Effector memory CD4-positive, alpha-beta T cell (primary cell): ENCODE measurements at places on chromosomes 16 and 17.

GRCh38 chr16:11151885-11152629 lies 103.9 kb downstream of the SOCS1 start:
- DNase-seq = no peak

DNA sequence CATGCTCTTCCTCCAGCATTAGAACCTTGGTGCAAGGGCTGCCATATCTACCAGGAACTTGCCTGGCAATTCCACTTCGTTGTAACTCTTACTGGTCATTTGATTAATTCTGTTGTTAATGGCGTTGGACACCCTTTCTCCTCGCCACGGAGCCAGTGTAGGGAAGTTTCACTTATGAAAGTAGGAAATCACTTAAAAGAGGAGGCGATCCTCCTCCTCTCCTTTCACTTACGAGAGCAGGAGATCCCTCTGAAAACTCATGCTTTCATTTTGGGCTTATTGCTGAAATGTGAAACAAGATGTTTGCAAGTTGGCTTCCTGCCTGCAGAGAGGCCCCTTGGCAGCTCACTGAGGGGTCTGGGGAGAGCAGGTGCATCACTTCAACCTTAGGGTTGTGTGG lies 226.0 kb downstream of the SNX29 start:
- no peak for DNase-seq

DNA sequence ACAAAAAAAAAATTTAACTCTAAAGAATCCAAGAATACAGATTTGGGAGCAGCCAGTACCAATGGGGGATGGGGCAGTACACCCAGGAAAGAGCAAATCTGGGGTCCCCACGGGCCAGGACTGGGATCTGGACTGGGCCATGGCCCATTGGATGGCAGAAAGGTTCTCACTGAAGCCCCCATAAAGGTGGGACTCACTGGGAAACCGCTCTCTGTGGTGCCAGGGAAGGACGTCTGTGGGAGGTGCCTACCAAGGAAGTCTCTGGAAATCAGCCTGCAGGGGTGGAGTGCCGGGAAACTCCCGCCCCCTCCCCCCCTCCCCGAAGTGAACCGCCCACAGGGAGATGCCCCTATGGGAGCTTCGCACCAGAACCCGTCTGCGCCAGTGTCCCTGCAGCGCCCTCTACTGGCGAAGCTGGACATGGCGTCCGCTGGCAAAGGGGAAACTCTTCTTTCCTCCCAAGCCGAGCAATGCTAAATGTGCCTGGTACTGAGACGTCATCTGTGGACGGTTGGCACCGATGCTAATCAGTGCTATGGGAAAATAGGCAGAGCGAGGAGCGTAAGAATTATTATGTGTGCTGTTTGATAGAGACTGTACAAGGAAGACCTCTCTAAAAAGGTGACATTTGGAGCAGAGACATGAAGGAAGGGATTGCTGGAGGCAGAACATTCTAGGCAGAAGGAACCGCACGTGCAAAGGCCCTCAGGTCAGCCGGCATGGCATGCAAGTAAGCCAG lies 671.1 kb downstream of the WWOX start:
- DNase-seq = peak; percentile 73

DNA sequence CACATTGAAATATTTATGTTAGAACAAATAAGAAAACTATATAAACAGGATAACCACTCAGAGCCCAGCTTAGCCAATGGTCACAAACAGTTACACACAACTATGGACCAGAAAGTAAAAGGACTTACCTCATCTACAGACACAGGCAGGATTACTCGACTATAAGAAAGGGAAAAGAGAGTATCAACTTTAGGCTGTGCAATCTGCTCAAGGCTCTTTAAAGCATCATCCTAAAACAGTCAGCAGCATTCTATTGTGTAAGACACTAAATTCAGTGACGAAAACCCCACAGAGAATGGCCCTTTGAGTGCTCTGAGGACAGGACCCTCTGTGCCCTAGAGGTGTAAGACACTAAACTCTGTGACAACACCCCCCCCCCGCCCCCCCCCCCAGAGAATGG lies 4.2 kb downstream of the PITPNA start:
- no peak for DNase-seq

GRCh38 chr17:17073030-17073564 lies 30.8 kb downstream of the MPRIP start:
- DNase-seq = no peak

- DNase-seq = peak; percentile 52
Measured at GRCh38 chr16:15672514-15673167, 22.6 kb downstream of the NDE1 start.

DNA sequence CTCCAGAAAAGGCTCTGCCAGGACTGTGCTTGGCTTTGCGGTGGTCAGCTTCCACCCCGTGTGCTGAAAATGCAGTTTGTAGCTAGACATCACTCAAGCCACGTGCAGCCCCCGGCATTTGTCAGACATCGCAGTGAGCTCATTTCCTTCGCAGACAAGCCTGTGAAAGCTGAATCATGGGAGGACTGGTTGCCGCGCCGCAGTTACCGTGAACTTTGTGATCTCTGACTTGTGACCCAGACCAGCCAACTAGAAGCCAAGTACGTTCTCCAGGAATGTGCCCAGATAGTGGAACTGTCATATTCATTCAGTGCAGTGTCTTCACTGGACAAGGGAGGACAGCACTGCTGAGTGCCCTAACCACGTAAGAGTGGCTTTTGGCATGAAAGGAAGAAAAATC lies 58.1 kb downstream of the NDE1 start:
- no peak for DNase-seq

- DNase-seq = no peak
Measured at GRCh38 chr16:48146131-48146530, 9.7 kb downstream of the ABCC12 start.

- DNase-seq = no peak
Measured at GRCh38 chr17:79062691-79063090, 11.9 kb upstream of the ENGASE start.

GRCh38 chr16:89166696-89167424 lies 4.7 kb upstream of the CDH15 start:
- DNase-seq = no peak

GRCh38 chr17:65054602-65055001 lies 1.9 kb downstream of the GNA13 start:
- no peak for DNase-seq

- DNase-seq = no peak
Measured at GRCh38 chr17:72587773-72588511, 467.1 kb downstream of the SOX9 start.

- DNase-seq = no peak
Measured at GRCh38 chr16:50244504-50245416, 21.6 kb upstream of the ADCY7 start.

DNA sequence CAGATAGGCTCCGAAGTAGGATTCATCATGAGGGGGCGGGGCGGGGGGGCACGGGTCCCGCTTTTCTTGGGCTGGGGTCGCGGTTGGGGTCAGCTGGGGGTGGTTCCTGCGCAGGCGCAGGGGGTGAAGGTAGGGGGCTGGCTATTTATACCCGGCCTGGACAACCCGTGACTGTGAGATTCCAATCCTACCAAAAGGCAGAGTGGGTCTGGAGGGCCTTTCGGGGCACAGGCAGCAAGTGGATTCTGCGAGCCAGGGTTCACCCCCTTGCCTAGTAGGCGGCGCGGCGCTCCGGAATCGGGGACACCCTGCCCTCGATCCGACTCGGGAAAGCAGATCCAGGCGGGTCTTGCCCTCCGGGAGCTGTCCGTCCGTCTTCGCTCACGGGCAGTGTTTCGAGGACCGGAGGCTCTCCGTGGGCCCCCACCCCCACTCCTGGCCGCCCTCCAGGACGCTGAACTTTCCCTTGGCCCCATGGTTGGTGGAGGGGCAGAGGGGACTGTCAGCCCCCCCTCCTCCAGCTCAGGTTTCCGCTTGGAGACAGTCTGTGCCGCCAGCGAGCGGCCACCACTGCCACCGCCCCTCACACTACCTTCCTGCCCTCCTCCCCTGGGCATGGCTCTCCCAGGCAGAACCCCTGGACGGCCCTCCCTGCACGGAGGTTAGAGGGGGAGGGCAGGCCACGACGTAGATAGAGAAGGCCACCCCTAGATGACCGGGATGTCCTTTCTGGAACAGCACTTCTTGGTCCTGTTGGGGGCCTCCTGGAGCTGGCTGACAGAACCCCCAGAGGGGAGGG lies 634 bp downstream of the SLC2A4 start:
- DNase-seq = no peak

DNA sequence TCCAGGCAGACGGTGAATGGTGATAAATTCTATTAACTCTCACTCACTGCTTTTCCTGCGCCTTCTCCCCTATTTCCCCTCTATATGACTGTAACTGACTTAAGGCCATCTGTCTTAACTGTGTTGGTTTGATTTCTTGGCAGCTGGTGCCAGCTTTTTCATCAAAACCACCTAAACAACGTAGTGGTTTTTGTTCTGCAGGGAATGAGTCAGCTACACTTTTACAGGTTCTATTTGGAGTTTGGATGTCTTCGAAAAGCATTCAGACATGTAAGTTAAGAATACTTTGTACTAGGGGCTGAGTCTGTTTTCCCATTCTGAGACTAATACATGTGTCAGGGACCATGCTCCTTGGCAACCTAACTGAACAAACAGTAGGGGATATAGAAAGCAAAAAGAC lies 8.5 kb downstream of the REXO5 start:
- DNase-seq = no peak

- DNase-seq = no peak
Measured at GRCh38 chr17:40615068-40615840, 32.4 kb downstream of the SMARCE1 start.

DNA sequence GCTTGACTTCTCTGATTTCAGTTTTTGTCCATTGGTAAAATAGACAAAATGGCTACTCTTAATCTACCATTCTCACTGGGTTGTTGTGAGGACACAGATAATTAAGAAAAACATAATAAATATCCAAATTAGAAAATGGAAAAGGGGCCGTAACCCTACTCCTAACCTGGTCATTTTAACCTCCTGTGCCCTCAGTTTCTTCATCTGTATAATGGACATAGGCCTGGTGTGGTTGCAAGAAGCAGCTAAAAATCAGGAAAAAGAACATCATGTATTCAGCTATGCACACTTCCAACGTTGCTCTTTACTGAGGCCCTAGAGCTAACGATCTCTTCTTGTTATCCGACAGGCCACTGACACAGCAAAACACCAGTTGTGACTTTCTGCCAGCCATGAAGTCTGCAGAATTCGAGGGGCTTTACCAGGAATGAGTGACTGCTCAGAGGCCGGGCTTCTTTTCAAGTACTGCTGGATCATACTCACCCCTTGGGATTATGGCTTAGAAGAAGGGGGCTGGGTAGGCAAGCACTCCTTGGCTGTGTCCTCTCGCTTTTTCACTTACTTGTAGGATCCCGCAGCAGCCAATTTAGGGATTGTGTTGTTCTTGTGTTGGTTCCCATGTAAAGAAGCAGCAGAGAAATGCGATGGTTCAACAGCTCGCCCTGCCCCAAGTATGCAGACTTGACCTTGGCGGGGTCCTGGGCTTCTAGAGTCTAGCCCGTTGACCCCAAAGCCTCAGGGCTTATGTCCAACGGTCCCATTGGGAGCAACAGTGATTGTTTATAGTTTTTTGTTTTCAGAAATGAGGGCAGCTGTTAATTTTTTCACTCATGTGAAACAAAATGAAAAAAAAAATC lies 20.9 kb downstream of the LDAF1 start:
- no peak for DNase-seq

DNA sequence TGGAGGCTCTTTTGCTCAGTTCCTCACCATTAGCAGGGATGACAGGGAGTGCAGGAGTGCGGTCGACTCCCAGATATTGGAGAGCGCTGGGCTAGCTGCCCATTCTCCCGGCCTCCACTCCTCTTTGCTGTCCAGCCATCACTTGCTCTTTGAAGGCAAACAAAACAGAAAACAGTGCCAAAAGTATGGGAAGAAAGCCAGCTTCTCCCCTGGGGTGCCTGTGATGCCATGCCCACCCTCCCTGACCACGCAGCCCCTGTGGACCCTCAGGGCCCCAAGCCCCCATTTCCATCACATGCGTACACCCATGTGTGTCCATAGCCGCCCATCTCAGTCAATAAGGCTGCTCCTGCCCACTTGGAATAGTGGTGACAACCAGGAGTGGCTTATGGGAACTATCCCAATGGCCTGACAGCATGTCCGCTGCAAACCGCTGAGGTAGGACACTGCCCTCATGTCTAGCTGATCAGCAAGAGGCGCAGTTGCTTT lies 30.0 kb downstream of the MAPT start:
- DNase-seq = no peak

- no peak for DNase-seq
Measured at GRCh38 chr16:78256686-78257375, 157.4 kb downstream of the WWOX start.

GRCh38 chr17:151886-152859 lies 14.8 kb downstream of the SCGB1C2 start:
- DNase-seq = no peak

DNA sequence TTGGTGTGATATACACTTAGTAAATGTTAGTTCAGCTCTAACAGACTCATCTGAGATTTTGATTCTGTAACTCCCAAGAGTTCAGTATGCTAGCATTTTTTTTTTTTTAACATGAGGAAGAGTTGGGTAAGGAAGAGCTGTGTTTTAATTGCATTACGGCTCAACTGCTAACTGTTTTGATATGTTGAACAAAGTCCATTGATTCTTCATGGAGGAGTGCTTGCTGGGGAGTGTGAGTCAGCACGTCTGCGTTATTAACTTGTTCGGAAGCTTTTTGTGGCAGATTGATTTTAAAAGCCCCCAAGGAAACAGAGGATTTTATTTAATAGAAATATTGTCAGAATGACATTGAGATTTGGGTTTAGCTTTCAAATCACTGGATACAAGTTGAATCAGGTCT lies 45.8 kb downstream of the PITPNC1 start:
- no peak for DNase-seq
